ENCODE measurements at places on chromosomes 11 and 22.

DNA sequence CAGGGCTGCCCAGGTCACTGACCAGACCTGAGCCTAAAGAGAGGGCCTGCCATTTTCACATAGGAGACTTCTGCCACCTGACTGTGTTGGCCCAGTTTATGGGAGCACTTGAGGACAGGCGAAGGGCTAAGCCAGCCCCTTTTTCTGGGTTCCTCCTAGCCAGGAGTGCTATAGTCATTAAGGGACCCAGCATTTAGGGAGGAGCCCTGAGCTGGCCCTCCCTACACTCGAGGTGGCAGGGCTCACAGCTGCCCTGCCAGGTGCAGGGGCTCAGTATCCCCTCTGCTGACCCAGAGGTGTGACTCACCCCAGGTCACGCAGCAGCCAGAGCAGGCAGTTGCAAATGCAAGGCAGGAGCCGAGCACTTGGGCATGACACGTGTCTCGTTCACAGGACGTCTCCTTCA, 86.3 kb upstream of the CRYBB3 start:
- no peak for DNase-seq

GRCh38 chr11:34446386-34446785, 7.7 kb downstream of the CAT start:
- DNase-seq, result no peak

DNA sequence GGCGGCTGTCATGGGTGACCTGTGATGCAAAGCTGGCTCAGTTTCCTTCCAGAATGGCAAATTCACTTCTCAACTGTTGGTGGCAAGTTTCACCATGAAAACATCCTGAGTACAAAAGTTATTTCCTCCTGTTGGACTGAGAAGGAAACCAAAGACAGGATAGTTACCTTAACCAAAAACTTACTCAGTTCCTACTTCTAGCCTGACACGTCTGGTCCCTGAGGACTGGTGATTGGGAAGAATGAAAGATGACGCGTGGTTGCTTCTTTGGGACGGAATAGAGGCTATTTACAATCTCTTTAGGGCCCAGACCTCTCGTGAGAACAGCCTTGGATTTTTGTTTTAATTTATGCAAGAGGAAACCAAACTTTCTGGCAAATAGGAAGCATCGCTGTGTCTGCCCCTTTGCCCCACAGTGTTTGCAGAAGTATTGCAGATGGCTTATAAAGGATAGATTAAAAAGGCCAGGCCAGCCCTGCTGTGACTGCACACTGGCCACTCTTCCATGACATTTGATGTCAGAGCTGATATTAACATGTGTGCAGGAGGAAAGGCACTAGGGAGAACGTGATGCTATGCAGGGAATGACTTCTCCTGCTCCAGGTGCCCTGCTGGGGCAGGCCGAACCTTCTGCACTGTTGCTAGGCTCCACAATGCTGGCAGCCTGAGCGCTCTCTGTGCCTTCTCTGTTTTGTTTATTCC, 7.6 kb downstream of the VPS26B start:
- DNase-seq, result no peak

GRCh38 chr11:2382129-2382517, 5.0 kb downstream of the CD81 start:
- no peak for DNase-seq

DNA sequence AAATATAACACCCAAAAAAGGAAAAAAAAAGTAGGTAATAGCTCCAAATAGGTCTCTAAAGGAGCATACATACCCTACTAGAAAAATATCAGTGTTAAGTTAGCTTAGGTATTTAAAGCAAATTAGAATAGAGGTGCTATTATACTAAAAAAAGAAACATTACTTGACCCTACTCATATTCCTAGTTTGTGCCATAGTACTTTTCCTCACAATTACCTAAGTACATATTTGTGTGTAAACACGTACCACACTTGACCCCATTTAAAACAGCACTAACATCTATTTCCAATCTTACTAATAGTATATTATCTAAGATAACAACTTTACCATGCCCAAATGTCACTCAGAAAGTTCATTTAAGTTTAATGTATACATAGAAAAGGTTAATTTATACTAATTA, 57.7 kb downstream of the PICALM start:
- no peak for DNase-seq

DNA sequence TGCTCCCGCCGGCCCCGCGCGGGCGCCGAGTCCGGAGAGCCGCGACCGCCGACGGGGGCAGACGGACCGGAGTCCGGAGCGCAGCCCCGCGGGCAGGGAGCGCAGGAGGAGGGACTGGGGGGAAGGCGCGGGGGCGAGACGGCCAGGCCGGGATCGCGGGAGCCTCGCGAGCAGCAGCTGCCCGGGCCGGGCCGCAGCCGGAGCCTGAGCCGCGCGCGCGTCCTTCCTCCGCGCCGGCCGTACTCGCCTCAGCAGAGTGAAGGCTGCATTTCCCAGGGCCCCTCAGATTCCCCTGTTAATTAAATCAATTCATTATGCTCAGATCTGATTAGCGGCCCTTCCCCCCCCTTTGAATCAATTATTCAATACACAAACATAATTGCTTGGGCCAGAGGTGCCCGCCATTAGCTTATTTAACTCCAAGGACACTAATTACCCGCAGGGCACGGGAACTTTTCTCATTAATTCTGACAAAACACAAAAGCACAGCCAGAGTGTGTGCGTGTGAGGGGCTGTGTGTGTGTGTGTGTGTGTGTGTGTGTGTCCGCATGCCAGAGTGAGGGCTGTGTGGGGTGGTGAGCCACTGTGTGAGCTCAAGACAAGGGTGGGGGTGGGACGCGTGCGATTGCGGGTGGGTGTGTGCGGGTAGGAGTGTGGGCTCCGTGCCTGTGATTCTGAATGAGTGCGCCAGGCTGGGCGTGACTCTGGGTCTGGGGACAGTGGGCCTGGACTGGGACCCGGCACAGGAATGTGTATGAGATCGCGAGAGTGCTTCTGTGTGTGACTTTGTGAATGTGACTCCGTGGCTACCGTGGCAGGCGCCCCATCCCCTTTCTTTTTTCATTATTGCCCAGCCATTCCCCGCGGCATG, 5.1 kb upstream of the LMO1 start:
- no peak for DNase-seq

- no peak for DNase-seq
Measured at GRCh38 chr11:94907226-94907625, 66.1 kb downstream of the CWC15 start.

GRCh38 chr11:2102132-2102882, 36.9 kb downstream of the IGF2 start:
- no peak for DNase-seq

DNA sequence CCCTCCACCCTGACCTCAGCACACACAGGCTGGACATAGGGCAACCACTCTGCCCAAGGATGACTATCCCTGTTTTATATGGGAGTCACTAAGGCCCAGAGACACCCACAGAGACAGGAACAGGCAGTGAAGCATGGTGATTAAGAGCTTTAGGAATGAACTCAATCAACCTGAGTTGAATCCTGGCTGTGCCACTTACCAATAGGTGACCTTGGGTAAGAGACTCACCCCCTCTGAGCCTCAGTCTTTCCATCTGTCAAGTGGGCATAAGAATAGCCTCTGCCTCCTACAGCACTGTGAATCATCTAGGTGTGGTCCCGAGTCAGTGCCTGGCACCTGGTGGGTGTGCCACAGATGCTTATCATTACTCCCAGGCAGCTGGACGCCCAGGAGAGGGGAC, 6.8 kb downstream of the CRYBB1 start:
- no peak for DNase-seq

GRCh38 chr11:128302425-128303186, 284.8 kb downstream of the ETS1 start:
- DNase-seq, result no peak
